ENCODE measurements at places on chromosomes 2 and 18.

GRCh38 chr2:38244301-38244700 lies 132.8 kb downstream of the ATL2 start:
- DNase-seq, result no peak

DNA sequence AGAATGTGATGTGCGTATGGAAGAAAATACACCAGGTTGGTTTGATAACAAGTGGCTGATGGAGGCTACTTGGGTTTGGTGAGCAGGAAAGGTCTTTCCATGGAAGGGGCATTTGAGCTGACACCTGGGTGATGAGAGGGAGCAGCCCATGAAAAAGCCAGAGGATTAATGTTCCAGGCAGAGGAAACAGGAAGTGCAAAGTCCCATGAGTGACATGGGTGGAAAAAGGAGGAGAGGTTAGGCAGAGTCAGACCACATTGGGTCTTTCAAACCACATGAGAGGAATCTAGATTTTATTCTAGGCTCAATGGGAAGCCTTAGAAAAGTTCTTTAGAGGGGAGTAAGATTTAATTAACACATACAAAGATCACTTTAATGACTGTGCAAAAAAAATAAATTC lies 195.7 kb downstream of the LRATD1 start:
- DNase-seq, result no peak

DNA sequence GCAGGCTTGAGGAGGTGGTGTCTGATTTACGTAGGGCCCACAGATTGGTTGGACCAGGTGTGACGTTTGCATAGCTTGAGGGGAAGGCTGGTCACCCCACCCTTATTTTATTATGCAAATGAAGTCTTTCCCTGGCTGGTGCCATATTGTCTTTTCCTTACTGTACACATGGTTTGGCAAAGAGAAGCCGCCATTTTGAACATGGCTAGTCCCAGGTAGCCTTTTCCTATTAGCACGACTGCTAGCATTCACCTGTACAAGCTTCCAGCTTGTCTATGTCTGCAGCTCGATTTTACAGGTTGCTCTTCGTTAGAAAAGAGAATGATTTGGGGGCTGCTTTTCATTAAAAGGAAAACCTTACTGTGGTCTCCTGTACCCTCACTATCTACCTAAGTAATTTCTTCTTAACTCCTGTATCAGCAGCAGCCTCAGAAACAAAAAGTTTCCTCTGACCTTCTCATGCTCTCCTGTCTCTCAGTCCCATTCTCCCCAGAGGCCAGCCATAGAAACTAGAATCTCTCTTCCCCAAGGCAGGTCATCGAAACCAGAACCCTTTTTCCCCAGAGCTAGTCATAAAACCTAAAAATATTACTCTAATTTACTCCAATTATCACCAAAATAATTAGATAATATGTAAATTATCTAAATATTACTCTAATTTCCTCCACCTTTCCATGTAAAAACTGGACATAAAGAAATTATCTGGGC lies 151.8 kb downstream of the B3GNT2 start:
- no peak for DNase-seq

DNA sequence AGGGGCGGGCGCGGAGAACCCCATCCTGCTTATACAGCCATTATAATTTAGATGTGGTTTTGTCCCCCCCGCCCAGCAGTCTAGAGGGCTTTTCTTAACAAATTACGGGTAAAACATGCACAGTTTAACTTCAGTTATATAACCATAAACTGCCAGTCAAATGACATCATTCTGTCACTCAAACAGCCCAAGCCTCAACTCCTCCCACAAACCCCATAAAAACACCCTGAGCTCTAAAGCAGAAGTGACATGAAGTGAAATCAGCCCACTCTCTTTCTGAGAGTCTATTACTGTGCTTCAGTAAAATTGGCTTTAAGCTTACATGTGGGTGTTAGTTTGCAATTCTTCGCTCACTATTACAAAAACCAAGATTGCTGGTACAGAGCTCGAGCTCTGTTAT lies 705.1 kb upstream of the GCFC2 start:
- DNase-seq, result no peak

DNA sequence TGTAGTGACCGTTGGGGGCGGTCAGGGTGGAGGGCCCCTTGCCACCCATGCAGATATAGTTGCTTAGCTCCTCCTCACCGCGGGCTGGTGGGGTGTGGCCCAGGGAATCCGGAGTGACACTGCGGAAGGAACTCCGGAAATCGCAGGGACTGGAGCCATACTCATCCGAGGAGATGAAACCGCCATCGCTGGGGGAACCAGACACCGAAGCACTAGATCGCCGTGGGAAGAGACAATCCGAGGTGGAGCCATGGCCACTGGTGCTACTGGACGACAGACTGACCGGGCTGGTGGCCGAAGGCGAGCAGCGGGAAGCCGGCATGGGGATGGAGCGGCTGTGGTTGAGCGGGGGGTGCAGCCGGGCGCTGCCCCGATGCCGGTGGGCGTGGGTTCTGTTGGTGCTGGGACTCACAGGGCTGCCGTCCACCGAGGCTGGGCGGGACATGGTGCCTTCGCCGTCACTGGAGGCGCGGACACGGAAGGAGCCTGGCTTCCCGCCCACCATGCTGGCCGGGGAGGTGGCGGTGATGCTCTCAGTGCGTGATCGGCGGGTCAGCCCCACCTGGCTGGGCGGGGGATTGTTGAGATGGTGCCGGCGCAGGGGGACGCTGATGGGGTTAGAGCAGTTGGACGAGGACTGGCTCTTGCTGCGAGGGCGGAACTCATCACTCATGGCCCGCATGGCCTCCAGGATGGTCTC lies 2.2 kb downstream of the IRS1 start:
- DNase-seq, result peak; percentile 33

Measured in breast epithelium (tissue), 4 donors.